ENCODE measurements at places on chromosomes 5 and 9.

- DNase-seq: no peak
Measured at GRCh38 chr9:26205261-26205660, 527.0 kb upstream of the TUSC1 start.

GRCh38 chr5:102545175-102545574 is 46.4 kb upstream of the SLCO6A1 start:
- peak; percentile 56 for DNase-seq

DNA sequence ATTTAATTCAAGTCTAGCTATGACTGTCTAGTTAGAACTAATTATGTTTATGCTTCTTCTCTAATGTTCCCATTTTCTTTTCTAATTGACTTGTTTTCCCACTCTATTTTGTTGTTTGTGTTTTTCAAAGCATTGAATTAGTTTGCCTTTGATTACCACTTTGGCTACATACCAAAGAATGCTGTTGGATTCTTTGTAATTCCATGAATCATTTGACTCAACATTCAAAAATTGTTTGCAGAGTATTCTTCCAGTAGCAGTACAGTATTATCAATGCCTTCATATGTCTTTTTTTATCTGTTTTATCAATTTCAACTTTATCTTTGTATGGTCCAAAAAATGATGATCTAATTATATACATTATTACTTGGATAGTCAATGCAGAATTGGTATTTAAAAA is 288.7 kb downstream of the RFX3 start:
- no peak for DNase-seq

- no peak for DNase-seq
Measured at GRCh38 chr9:2411459-2412215, 209.9 kb upstream of the VLDLR start.

GRCh38 chr9:94798708-94799107 is 72.2 kb downstream of the AOPEP start:
- no peak for DNase-seq

DNA sequence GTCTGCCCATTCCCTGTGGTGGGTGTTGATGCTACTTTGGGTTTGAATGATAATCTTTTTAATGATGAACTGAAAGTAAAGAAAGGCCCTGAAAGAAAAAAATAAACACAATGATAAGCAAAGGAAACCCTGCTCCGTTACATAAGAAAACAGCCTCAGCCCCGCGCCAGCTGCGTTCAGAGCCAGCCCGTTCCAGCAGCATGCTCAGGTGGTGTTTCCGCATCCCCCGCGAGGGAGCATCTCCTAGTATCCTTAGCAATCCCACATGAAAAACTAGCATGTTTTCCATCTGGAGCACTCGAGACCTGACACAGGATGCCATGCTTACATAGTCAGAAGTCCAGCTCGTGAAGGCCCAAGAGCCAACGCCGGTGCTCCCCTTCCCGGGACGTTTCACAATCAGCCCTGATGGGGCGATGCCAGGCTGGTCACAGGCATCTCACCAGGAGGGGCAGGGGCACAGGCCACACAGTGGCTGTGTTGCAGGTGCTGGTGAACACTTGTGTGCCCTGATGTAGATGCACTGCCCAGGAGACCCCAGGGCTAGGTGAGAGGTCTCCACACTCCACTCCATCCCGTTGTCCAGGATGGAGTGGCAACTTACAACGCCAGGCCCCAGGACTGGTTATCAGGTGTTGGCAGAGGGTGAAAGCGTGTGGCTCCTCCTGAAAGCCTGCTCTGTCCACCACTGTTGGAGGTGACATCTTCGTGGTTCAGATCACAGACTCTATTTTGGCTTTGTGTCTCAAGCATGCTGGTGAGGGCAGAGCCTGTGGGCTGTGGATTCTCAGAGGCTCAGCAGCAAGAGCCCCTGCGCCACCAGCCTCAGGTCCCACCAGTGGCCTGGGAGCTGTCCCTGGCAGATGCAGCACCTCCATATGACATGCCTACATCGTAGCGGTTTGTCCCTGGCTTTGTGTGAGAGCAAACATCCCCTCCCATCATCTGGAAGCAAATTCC is 246.8 kb upstream of the IRX1 start:
- peak; percentile 29 for DNase-seq

- DNase-seq: no peak
Measured at GRCh38 chr5:157610990-157611389, 35.4 kb upstream of the ADAM19 start.

DNA sequence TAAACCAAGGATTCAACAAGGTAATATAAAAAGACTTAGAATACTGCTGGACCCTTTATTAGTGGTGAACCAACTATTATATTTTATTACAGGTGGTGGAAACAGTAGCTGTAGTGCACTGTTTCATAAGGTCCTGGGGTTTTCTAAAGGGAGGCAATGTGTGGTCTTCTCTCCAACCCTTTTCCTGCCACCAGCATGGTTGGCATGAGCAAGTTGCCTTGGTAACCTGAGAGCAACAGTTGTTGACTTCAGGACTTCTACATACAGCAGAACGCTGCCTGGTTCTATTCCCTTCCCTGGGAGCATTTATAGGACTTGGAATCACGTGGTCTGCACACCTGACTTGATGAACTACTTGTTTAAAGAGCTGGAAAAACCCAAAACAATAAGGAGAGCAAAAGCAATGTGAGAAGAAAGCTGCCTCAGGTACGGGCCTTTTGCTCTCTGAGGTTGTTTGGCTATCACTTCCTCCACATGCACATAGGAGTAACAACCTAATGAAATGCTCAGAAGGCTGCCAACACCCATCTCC is 81.1 kb upstream of the RAI14 start:
- no peak for DNase-seq

- no peak for DNase-seq
Measured at GRCh38 chr5:62702126-62702525, 123.5 kb downstream of the LRRC70 start.

- no peak for DNase-seq
Measured at GRCh38 chr5:32387211-32387610, 57.3 kb downstream of the ZFR start.

DNA sequence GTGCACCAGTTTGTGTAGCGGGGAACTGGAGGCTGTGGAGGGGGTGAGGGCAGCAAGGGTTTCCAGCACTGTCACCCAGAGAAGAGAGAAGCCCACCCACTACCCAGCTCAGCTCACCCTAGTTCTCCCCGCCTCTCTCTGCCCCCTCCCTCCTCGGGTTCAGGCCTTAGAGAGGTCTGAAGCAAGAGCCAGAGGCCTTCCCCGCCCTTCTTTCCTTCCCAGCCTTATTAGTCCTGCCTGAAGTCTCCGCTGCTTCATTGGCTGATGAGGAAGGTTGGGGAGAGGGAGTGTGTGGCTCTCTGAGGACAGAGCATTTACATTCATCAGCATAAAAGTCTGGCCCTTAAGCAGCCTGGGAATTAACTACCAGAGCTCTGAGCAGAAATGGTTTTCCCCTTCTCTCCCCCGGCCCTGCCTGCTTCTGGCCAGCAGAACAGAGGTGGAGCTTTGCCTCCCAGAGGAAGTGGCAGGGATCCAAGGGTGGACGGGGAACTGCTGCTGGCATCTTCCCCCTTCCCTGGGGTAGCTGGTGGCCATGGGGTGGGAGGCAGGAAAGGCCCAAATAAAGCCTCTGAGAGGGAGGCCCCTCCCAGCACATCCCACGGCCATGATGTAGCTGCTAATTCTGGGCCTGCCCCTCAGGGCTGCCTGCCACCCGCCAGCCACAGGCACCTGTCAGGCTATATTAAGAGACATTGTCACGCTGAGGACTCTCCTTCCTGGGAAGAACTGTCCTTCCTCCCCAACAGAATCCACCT is 4.1 kb downstream of the DNAJB5 start:
- DNase-seq: no peak

DNA sequence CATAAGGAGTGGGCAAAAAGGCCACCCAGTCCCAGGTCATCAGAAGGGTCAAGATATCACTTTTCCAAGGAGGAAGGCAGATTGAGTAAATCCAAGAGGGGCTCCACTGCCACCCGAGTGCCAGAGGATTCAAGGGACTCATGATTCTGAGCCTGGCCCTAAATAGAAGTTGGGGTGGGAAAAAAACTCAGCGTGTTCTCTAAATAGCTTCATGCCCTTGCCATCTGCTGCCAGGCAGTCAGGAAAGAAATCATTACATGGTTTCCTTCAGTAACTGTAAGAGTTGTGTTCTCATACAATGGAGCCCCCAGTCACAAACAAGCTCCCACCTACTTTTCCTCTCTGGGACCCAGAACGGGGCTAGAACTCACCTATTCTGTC is 37.2 kb downstream of the SAR1B start:
- DNase-seq: no peak

- DNase-seq: no peak
Measured at GRCh38 chr9:123108976-123109375, 75.5 kb downstream of the GPR21 start.

- no peak for DNase-seq
Measured at GRCh38 chr5:138457531-138458275, 7.6 kb upstream of the EGR1 start.

DNA sequence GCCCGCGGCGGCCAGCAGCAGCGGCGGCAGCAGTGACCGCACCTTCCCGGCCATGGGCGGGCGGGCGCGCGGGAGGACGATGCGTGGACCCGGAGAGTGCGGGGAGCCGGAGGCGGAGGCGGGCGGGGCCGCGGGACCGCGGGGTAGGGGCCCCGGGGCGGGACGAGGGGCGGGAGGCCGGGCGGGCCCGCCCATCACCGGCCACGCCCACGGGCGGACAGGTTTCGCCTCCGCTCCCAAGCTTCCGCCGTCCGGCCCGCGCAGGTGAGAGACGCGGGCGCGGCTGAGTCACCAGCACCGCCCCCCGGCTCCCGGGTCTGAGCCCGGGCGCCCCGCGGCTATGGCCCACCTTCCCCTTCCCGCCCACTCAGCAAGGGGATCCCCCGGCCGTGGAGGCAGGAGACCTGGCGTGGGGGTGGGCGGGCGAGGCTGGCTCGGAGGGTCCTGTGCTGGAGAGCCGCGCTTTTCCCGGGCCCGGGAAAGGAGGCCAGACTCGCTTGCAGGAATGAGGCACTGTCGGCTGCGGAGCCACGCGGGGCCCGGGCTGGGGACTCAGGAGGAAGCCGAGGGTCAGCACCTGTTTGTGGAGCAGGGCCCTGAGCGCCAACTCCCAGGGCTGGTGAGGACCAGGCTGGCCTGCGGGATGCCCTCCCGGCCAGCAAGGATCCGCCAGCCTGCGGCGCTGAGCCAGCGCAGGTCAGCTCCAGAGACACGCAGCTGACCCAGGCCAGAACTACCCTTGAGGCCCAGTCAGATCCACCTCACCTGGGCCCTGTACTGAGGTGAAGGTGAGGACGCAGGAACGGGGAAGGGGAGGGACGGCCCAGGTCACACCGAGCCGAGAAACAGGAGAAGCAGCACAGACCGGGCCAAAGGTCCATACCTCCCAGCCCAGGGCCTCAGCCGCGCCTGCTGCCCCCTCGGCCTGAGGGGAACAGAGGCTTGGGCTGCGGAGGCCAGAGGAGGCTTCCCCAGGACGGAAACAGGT is at the start of gene ENTPD2:
ENTPD2 (minus strand) TSS at position 118 of the 988 bp plus-strand sequence; CDS start at position 54, 64 bp downstream.
- no peak for DNase-seq

- no peak for DNase-seq
Measured at GRCh38 chr9:71514344-71514975, 253.9 kb downstream of the CEMIP2 start.

DNA sequence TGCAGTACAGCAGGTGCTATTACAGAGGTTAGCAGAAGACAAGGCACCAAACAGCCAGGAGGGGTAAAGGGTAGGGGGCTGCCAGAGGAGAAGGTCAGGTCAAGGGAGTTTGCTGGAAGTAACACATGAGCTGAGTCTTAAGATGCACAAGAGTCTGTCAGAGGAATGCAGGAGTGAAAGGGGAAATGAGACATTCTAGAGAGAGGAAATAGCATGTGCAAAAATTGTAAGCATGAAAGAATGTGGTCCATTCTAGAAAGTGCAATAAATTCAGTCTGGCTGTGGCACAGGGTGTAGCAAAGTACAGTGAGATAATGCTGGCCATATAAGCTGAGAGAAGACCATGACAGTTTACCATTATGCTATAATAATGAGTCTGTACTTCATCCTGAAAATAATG is 6.6 kb downstream of the GOLGA1 start:
- no peak for DNase-seq

DNA sequence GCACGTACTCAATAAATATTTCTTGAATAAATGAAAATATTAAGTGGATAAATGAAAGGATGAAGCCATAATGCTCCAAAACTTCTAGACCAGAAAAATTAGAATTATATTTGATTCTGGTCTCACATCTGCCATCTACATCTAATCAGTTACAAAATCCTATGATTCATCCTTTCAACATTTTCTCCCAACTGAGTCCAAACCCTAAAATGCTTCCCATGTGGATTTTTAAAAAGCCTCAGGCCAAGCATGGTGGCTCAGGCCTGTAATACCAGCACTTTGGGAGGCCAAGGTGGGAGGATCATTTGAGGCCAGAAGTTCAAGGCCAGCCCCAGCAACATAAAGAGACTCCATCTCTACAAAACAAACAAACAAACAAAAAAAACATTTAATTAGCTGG is 31.6 kb upstream of the FST start:
- DNase-seq: no peak

- peak; percentile 43 for DNase-seq
Measured at GRCh38 chr5:1745796-1746370, 53.8 kb downstream of the MRPL36 start.

- no peak for DNase-seq
Measured at GRCh38 chr5:177992466-177992865, 3.6 kb downstream of the PROP1 start.

GRCh38 chr5:72063219-72063819 is 44.0 kb upstream of the MAP1B start:
- DNase-seq: peak; percentile 64

DNA sequence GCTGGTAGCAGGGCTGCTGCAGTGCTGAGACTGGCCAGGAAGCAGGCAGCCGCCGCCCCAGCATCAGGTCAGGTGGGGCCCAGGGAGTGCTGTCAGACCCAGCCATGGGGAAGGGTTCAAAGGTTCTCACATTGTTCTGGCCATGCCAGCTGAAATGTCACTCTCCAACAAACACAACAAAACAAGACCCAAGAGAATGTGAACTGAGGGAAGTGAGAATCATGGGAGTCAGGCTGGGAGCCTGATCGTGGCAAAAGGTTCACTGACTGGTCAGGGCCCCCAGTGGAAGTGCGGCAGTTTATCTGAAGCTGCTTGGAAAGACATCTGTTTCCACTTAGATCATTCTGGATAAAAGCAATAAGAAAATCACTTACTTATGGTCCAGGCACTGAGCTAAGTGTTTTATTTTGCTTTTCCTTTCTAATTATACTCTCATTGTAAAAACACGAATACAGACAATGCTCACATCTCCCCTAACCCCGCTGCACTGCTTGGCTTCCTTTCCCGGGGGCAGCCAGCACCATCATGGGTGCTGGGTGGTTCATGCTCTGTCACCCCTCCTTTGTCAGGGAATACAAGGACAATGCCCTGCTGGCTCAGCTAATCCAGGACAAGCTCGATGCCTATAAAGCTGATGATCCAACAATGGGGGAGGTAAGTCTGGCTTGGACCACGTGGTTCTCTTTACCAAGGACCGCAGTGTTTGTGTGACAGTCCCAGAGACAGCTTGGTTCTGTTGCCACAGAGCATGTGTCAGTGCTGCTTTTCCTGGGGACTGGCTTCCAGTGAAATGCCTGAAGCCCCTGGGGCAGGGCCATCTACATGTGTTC is 41.9 kb upstream of the CFAP157 start:
- DNase-seq: no peak
